ENCODE measurements at places on chromosomes 2 and 18.

GRCh38 chr2:233380132-233380895 lies 26.0 kb downstream of the DGKD start:
- no peaks in the 10 kb centered on the region for H3K27me3 ChIP-seq
- no peak for DNase-seq
- H3K4me3 ChIP-seq: no peak overlapping the region
- H3K4me1 ChIP-seq: peaks cover 44% of the 10 kb centered on the region
- H3K36me3 ChIP-seq: peaks cover 4% of the 10 kb centered on the region
- no peak overlapping the region for H3K27ac ChIP-seq

GRCh38 chr2:186590759-186591505 lies 1.1 kb downstream of the ITGAV start:
- H3K4me1 ChIP-seq: peaks cover 20% of the 10 kb centered on the region
- no peak overlapping the region for H3K27ac ChIP-seq
- peak overlapping the region; percentile 87 for H3K4me3 ChIP-seq
- H3K27me3 ChIP-seq: no peaks in the 10 kb centered on the region
- peak; percentile 5 for DNase-seq
- H3K36me3 ChIP-seq: no peaks in the 10 kb centered on the region

- H3K27ac ChIP-seq: no peak overlapping the region
- no peak overlapping the region for H3K4me3 ChIP-seq
- DNase-seq: no peak
- no peaks in the 10 kb centered on the region for H3K36me3 ChIP-seq
- H3K27me3 ChIP-seq: no peaks in the 10 kb centered on the region
- no peaks in the 10 kb centered on the region for H3K4me1 ChIP-seq
These were observed 2.7 kb upstream of the GKN1 start for GRCh38 chr2:68971591-68972231.

DNA sequence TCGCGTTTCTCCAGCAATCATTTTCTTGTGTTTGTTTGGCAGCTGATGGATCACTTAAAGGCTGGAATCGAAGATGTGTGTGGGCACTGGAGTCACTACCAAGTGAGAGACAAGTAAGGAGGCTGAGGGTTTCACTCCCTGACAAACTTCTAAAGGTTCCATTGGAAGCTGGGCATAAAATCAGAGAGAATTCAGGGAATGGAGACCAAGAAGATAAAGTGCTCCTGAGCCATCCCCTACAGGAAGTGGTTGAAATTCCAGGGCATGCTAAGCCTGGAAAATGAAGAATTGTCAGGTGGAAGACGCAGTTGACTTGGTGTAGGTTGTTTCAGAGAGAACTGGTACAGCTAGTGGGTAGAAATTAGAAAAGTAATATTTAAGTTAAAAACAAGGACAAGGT lies 39.1 kb downstream of the SLC9A4 start:
- H3K27me3 ChIP-seq: peaks cover 8% of the 10 kb centered on the region
- no peak for DNase-seq
- no peak overlapping the region for H3K27ac ChIP-seq
- H3K4me3 ChIP-seq: no peak overlapping the region
- no peaks in the 10 kb centered on the region for H3K4me1 ChIP-seq

- no peak for DNase-seq
- H3K36me3 ChIP-seq: no peaks in the 10 kb centered on the region
- H3K27ac ChIP-seq: no peak overlapping the region
- H3K4me1 ChIP-seq: no peaks in the 10 kb centered on the region
- no peak overlapping the region for H3K4me3 ChIP-seq
These were observed 8.7 kb upstream of the TXNDC2 start for GRCh38 chr18:9876867-9877654.

- H3K27ac ChIP-seq: peak overlapping the region; percentile 33
- peak overlapping the region; percentile 76 for H3K4me3 ChIP-seq
- H3K27me3 ChIP-seq: no peaks in the 10 kb centered on the region
- DNase-seq: peak; percentile 35
- peaks cover 15% of the 10 kb centered on the region for H3K4me1 ChIP-seq
- no peaks in the 10 kb centered on the region for H3K36me3 ChIP-seq
These were observed 507 bp downstream of the PKP4 start for GRCh38 chr2:158457092-158457825.

- no peaks in the 10 kb centered on the region for H3K36me3 ChIP-seq
- H3K27me3 ChIP-seq: no peaks in the 10 kb centered on the region
- H3K4me3 ChIP-seq: no peak overlapping the region
- no peak overlapping the region for H3K27ac ChIP-seq
- H3K4me1 ChIP-seq: no peaks in the 10 kb centered on the region
- DNase-seq: no peak
These were observed 1627.7 kb downstream of the LRP1B start for GRCh38 chr2:140502951-140503630.

DNA sequence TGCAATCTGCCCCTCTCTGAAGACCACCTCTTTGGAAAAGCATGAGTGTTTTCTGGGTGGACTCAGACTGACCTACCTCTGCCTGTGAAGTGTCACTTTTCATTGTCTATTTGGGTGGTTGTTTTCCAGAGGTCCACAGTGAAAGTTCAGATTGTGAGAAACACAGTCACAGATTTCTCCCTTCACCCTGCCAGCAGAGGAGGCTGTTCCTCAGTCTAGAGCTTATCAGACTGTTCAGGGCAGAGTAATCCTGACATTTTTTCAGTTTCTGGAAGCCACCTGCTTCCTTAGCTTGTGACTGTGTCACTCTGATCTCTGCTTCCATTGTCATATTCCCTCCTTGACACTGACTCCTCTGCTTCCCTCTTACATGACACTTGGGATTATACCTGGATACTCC lies 55.4 kb upstream of the RMP24 start:
- peaks cover 4% of the 10 kb centered on the region for H3K27me3 ChIP-seq
- DNase-seq: no peak
- H3K27ac ChIP-seq: no peak overlapping the region
- no peaks in the 10 kb centered on the region for H3K4me1 ChIP-seq
- H3K36me3 ChIP-seq: no peaks in the 10 kb centered on the region

- H3K36me3 ChIP-seq: no peaks in the 10 kb centered on the region
- no peak for DNase-seq
- no peak overlapping the region for H3K27ac ChIP-seq
- no peaks in the 10 kb centered on the region for H3K4me1 ChIP-seq
These were observed 44.7 kb downstream of the NEDD4L start for GRCh38 chr18:58088691-58089065.

DNA sequence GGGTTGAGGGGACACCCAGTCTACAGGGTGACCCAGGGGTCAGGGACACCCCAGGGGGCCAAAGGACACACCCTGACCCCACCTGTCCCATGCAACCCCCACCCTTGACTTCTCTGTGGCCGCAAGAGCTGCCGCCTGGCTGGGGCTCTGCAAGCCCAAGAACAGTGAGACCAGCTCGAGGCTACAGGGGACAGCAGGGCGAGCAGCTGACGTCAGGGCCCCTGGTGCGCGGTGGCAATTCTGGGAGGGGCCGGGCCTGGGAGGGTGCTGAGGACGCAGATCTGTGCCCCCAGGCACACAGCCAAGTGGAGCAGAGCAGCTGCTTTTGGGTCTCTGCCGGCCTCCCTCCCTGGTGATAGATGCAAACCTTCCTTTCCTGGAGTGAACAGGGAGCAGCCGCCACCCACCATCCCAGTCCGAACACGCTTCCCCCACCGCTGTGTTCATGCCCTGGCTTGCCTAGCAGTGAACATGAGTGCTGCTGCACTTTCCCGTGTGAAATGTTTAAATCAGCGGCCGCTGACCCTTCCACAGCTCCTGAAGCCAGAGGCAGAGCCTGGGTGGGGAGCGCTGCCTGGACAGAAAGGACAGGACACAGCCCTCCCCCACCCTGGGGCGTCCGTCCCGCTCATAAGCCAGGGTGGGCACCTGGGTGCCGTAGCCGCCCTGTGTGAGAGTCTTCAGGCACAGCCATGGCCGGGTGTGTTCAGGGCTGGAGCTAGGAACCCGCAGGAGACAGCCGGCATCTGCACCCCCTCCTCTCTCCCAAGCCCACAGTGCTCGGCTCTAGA lies 46.9 kb downstream of the SLC66A2 start:
- peaks cover 13% of the 10 kb centered on the region for H3K36me3 ChIP-seq
- H3K27ac ChIP-seq: no peak overlapping the region
- H3K27me3 ChIP-seq: no peaks in the 10 kb centered on the region
- DNase-seq: no peak
- no peaks in the 10 kb centered on the region for H3K4me1 ChIP-seq

GRCh38 chr2:86147793-86148192 lies 41.8 kb downstream of the PTCD3 start:
- H3K27me3 ChIP-seq: no peaks in the 10 kb centered on the region
- no peaks in the 10 kb centered on the region for H3K4me1 ChIP-seq
- no peak for DNase-seq
- no peak overlapping the region for H3K4me3 ChIP-seq
- no peak overlapping the region for H3K27ac ChIP-seq

DNA sequence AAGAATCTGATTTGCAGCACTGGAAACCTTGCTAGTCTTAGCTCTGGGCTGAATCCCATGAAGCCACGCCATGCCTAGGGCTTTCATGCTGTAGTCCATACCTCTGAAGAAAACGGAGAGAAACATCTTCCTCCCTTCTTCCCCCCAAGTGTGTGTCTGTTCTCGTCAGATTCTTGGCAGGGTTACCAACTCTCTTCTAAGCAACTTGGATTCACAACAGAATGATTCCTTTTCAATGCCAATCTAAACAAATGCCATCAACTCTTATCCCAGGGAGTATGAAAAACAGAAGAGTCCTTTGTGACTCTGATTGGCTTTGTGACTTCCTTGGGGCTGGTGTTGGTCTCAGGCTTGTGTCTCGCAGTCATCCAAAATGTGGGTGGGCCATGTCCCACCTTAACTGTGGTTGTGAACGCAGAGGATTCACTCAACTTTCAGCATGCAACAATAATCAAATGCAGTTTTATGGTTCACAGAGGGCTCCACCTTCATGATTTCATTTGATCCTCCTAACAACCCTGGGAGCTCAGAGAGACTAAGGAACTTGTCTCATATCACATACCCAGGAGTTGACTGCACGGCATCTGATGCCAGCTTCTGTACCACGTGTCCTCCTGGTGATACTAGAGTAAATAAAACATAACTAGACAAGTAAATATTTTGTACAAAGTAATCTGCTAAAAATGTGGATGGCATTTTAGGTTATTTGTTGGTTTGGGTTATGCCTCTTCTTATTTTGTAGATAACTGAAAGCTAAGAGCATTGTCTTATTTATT lies 186.0 kb upstream of the TNP1 start:
- H3K27me3 ChIP-seq: no peaks in the 10 kb centered on the region
- DNase-seq: no peak
- H3K27ac ChIP-seq: no peak overlapping the region
- no peaks in the 10 kb centered on the region for H3K4me1 ChIP-seq

Data from CD4-positive, alpha-beta T cell (primary cell).